Ureter (tissue), 1 donor: ENCODE measurements at places on chromosomes 13 and 19.

DNA sequence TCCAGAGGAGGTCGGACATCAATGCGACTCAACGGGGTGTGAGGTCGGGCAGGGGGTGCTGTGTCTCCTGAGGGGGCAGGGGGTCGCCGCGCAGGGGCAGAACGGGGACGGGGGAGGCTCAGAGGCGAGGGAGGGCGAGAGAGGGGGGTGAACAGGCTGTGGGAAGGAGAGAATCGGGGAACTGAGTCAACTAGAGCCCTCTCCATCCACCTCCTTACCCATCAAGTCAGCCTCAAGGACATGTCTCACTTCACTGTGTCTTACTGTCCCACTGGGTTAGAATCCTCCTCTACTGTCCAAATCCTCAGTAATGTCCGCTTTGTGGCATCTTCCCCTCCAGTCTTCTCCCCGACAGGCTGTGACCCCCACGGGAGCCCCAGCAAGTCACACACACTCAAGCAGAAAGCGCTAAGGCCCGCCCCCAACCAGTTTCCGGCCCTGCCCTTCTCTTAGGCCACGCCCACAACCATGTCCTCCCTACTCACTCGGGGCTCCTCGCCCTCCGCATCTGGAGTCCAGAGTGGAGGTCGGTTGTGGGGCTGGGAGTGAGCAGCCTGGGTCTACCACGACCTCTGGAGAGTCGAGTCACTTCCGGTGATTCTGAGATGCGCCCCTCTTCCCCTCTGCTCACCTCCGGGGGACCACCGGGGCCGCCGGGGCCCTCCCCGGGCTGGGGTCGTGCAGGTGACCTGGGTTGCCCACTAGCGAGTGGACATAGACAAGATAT is 9.3 kb downstream of the PLEKHA4 start:
- DNase-seq: peak; percentile 57

GRCh38 chr19:35509861-35510625 is 3.4 kb downstream of the DMKN start:
- peak; percentile 88 for DNase-seq

GRCh38 chr19:45972081-45972946 is 1.4 kb downstream of the NOVA2 start:
- no peak for DNase-seq

GRCh38 chr13:40522282-40522681 is 144.2 kb downstream of the FOXO1 start:
- no peak for DNase-seq

DNA sequence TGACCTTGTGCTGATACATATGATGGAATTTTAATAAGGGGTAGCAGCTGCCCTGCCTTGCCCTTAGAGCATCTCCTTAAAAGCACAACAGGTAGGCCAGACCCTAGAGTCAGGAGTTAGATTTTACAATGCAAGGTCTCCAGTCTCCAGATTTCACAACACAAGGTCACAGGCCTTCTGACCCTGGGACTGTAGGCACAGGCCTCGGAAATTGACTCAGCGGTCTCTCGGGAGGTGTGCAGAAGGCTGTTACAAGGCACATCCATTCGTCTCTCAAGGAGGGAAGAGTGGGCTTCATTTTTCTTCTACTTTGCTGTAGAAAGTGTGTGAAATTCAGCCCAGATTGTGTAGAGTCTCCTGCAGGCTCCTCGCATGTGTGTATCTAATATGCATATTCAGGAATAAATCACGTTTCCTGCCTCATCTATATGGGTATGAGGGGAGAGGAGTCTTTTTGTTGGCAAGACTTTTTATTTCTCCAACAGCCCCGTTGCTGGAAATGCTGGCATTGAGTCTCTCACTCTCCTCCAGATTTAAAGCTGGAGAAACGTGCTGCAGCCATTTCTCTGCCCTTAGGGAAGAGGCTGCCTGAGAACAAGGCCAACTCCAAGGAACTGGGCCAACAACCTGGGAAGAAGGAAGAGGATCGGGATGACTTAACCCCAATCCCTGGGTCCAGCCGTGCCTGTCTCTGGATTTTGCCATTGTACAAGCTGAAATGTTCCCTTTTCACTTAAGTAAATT is 24.5 kb downstream of the UQCRFS1 start:
- no peak for DNase-seq

GRCh38 chr13:50167224-50167947 is 152.1 kb downstream of the KCNRG start:
- DNase-seq: no peak

GRCh38 chr19:55601084-55601483 is 996 bp downstream of the ZNF524 start:
- DNase-seq: no peak

DNA sequence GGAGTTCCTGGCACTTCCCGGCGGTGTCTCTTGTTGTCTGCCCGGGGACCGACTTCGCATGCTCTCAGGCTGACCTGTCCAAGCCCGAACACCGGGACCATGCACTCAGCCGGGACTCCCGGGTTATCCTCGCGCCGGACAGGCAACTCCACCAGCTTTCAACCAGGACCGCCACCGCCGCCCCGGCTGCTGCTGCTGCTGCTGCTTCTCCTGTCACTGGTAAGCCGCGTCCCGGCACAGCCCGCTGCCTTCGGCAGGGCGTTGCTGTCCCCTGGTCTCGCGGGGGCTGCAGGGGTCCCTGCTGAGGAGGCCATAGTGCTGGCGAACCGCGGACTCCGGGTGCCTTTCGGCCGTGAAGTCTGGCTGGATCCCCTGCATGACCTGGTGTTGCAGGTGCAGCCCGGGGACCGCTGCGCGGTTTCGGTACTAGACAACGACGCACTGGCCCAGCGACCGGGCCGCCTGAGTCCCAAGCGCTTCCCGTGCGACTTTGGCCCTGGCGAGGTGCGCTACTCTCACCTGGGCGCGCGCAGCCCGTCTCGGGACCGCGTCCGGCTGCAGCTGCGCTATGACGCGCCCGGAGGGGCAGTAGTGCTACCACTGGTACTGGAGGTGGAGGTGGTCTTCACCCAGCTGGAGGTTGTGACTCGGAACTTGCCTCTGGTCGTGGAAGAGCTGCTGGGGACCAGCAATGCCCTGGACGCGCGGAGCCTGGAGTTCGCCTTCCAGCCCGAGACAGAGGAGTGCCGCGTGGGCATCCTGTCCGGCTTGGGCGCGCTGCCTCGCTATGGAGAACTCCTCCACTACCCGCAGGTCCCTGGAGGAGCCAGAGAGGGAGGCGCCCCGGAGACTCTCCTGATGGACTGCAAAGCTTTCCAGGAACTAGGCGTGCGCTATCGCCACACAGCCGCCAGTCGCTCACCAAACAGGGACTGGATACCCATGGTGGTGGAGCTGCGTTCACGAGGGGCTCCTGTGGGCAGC is 661 bp downstream of the FREM2 start:
- no peak for DNase-seq

DNA sequence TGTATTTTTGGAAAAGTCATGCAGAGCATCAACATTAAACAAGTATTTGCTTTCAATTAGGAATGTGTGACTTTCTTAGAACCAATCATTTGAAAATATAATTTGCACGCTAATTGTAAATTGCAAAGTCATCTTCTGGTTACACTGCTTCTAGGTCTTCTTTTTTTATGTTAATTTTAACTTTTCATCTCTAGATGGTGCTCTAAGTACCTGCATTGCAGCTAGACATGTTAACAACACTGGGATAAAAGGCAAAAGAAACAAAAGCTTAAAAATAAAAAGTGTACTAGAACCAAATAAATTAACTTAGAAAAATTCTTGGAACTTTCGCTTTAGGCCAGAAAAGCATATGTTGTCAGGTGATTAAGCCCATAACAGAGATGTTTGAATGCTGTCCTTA is 2758.2 kb downstream of the PCDH9 start:
- DNase-seq: no peak

DNA sequence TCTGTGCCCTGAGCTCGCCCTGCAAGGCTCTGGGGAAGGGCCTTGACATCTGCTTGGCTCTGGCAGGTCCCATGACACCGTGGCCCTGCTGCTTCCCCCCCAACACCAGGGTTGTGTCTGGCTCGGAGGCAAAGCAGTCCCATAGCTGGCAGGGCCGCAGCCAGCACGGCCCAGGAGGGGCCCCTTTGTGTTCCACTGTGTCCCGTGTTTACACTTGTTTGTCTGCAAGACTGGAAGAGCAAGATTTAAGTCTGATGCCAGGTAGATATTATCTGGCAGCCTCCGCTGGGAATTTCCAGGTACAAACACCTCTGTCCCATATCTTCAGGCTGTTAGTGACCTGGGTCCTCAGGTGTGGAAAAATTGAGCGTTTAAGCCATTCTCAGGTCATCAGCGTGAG is 44.3 kb downstream of the MCF2L start:
- peak; percentile 61 for DNase-seq

DNA sequence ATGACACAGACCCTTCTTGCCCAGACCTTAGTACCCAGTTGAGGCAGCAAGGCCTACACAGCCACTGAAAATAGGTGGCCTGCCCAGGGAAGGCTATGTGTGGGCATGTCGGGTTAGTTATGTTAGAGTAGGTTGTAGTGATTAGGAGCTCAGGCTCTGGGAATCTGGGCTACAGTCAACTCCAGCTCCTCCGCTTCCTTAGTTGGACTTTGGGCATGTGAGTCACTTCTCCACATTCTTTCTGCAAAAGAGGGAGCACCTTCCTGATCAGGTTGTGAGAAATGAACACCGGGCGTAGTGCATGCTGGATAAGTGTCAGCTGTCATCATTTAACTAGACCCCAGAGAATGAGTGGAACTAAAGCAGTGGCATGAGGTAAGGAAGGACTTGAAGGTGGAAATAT is 64.8 kb downstream of the ARHGAP35 start:
- no peak for DNase-seq

DNA sequence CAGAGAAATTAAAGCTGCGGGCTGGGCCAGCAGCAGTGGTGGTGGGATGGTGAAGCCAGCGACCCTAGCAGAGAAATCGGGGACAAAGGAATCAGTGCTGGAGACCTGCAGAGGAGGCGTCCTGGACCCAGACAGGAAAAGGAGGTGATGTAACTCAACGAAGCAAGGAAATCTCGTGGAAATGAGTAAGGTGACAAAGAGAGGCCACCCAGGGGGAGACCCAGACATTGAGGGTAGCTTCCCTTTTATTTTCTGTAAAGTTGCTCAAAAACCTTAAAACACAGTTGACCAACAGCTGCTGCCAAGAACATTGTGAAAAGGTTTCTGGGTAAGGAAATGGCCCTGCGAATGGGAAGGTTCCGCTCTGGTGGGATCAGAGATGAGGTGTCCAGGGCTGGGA is 13.3 kb upstream of the RETN start:
- DNase-seq: no peak

GRCh38 chr19:43639519-43640423 is at the start of gene CADM4:
TSS of gene CADM4 (minus strand) at chr19:43639850. CDS start at chr19:43639790, 60 bp downstream.
- no peak for DNase-seq

GRCh38 chr13:71871844-71872243 is 4.8 kb upstream of the DACH1 start:
- DNase-seq: no peak

DNA sequence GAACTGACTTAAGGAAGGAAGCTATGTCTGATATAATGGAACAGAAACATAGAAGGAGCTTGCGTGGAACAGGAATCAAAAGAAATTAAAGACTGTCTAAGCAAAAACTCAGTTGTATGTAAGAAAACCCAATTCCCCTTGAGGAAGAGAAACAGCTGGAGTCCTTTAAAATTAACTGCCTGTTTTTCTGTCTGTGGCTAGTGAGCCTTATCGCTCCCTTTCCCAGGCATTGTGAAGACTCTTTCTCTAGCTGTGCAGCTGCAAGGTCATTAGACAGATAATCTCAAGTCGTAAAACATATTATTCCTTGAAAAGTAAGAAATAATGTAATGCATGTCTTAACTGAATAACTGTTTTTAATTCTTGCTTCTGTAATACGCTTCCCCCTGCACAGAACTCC is 39.7 kb upstream of the IGSF23 start:
- DNase-seq: no peak

- DNase-seq: no peak
These were observed 818 bp upstream of the SLITRK1 start for GRCh38 chr13:83883061-83883523.

GRCh38 chr19:13951799-13952153 is 533 bp upstream of the DCAF15 start:
- no peak for DNase-seq

GRCh38 chr19:49094505-49095482 is 9.5 kb downstream of the SNRNP70 start:
- DNase-seq: no peak

- DNase-seq: no peak
These were observed 934 bp downstream of the KXD1 start for GRCh38 chr19:18558604-18559003.

- no peak for DNase-seq
These were observed 24.0 kb downstream of the SKA3 start for GRCh38 chr13:21152251-21152899.

DNA sequence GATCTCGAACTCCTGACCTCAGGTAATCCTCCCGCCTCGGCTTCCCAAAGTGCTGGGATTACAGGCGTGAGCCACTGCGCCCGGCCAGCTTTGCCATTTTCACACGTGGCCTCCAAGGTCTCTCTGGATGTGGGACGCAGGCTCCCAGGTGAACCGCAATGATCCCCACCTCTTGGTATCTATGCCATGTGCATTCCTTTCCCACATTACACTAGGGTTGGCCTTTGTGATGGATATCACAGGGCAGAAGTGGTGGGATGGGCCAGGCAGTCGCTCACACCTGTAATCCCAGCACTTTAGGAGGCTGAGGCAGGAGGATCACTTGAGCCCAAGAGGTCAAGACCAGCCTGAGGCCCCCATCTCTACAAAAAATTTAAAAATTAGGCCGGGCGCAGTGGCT is 22.4 kb downstream of the FGF21 start:
- DNase-seq: no peak

GRCh38 chr13:79311386-79311785 is 94.7 kb downstream of the RBM26 start:
- no peak for DNase-seq

GRCh38 chr19:46901701-46902401 is 41.1 kb downstream of the ARHGAP35 start:
- no peak for DNase-seq
